Osteoblast (primary cell): ENCODE measurements at places on chromosomes 2 and 18.

GRCh38 chr2:31110431-31110830 is 27.8 kb downstream of the GALNT14 start:
- DNase-seq: no peak

GRCh38 chr2:144027593-144027992 is 492.3 kb downstream of the ZEB2 start:
- DNase-seq: no peak

- DNase-seq: no peak
Measured at GRCh38 chr18:75048776-75049454, 160.0 kb downstream of the PTGR3 start.

- no peak for DNase-seq
Measured at GRCh38 chr2:63432373-63432772, 155.9 kb downstream of the WDPCP start.

GRCh38 chr2:129458436-129458835 is 521.0 kb upstream of the RAB6C start:
- no peak for DNase-seq

GRCh38 chr2:55309446-55309845 is 40.4 kb upstream of the MTIF2 start:
- DNase-seq: no peak

DNA sequence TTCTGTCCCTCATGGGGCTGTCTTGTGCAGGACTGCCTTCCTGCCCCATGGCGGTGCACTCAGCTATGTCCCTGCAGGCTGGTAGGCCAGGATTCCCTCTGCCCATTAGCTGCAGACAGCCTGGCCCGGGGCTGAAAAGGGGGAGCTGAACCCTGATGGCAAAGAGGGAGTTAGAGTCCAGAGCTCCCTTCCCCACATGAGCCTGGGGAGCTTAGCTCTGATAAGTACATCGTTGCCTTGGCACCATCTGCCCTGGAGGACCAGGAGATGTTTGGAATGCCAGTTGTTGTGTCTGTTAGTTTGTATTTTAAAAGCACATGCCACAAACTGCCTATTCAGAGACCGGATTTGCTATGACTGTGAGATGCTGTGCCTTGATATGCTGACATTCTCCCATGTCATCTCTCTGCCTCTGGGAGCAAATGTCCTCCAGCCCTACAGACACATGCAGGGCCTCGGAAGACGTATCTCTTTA is 65.1 kb upstream of the AFF3 start:
- DNase-seq: no peak

- DNase-seq: peak; percentile 95
Measured at GRCh38 chr2:231530099-231531011, at the start of gene NMUR1. NMUR1 (minus strand) TSS chr2:231530445; CDS start chr2:231530361, 84 bp downstream.

DNA sequence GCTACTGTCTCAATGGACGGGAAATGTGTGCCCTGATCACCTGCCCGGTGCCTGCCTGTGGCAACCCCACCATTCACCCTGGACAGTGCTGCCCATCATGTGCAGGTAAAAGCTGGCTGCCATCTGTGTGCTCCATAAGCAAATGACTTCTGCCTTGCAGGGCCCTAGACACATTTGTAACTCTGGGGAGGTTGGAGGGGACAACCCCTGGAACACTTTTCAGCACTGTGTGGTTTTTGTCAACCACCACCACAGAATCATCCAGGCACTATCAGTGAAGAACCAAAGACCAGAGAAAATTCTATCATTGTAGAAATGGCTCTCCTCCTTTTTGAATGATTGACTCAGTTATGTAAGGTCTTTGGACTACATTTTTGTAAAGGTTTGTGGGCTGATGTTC is 84.3 kb downstream of the FEZ2 start:
- no peak for DNase-seq

DNA sequence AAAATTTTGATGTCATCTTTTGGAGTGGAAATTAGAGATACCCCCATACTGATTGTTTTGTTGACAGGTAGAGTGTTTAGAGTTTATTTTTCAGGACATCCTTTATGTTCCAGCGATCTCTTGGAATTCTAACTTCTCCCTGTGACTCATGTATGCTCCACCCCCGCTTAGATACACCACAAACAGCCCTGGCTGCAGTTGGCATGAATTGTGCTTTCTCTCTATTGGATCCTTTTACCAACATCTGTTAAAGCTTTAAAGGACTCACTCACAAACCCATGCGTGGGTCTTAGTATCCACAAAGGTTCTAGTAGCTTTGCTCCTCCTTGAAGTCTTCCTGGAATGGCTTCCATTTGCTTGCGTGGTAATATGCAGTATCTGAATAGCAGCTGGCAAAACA is 409.5 kb upstream of the POU3F3 start:
- peak; percentile 71 for DNase-seq

DNA sequence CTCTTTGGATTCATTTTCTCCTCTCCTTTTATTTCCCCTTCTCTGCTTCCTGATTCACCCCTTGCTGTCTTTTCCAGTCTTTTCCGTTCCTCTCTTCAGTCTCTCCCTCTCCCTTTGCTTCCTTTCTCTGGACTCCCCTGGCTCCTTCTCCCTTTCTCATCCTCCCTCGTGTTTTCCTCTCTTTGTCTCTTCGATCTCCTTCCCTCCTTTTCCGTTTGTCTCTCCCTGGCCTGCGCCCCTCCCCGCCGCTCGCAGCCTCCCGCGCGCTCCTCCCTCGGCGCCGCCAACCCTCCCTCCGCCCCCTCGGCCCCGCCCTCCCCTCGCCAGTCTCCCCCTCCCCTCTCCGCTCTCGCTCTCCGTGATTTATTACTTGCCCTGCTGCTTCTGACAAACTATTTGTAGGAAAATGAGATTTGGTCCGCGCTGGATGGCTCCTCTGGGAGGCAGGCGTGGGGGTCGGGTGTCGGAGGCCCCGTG is 46.0 kb upstream of the PAX8 start:
- peak; percentile 93 for DNase-seq

GRCh38 chr2:238425979-238426567 is 654 bp upstream of the ASB1 start:
- DNase-seq: peak; percentile 98

DNA sequence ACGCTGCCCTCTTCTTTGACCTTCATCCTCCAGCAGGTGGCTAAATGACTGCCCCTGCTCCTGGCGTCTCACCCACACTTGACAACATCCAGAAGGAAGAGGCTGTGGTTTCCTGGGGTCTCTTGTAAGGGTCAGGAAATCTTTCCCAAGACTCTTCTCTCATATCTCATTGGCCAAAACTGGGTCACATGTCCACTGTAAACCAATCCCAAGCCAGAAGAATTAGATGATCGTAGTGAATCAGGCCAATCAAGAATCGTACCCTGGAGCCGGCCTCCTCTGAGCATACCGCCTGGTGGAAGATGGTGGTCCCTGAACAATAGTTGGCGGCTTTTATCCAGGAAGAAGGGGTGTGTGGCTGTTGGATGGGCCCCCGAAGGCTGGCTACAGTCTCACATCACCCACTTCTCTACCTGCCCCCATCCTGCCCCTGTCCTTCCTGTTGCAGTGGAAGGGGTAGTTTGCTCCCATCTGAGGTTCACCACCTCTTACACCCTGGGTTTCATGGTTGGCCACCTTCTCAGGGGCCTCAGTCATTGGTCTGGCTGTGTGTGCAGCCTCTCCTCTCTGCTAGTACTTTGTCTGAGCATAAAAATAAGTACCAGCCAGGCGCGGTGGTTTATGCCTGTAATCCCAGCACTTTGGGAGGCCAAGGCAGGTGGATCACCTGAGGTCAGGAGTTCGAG is 3.8 kb downstream of the SAG start:
- DNase-seq: no peak

DNA sequence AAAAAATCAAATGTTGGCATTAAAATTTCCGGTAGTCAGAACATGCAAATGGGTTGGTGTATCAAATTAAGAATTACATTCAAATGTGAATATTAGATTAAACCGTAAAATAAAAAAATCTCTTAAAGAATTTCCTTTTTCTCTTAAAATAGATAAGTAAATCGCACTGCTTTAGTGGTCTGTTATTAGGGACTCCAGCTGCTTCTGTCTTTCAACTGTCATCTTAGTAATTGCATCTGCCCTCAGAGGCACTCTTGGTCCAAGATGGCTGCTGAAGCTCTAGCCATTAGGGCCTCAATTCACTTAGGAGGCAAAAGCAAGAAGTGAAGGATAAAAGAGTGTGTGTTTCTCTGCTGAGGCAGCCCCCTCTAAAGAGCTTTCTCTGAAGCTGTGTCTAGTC is 132.4 kb downstream of the MGAT5 start:
- no peak for DNase-seq

DNA sequence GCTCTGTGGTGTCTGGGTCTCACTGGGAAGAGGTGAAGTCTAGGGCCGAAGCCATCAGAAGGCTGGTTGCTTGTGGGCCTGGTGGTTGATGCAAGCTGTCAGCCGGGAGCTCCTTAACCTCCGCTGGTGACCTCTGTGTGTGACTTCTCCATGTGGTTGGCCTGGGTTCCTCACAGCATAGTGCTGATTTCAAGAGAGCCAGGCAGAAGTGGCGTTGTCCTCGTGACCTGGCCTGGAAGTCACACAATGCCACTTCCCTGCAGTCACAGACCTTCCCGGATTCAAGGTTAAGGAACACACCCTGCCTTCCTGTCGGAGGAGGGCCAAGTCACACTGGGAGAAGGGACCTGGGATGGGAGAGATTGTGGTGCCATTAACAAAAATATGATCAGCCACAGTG is 303.7 kb upstream of the HS6ST1 start:
- peak; percentile 58 for DNase-seq

GRCh38 chr2:88307817-88308216 is 137.7 kb downstream of the THNSL2 start:
- no peak for DNase-seq

DNA sequence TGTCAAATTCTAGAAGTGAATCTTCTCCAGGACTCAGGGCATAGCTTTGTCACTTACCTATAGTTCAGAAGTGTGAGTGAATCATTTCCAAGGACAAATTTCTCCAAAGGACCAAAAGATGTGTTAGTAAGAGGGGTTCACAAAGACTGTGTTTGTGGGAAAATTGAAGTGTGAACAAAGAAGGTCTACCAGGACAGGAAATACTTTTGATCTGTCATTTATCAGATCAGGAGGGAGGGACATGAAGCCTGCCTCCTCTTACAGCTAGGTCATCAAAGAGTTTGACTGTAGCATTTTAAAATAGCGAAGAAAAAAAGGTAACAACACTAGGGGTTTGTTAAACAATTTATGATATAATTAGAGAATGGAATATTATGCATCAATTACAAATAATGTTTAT is 2.0 kb upstream of the CD28 start:
- DNase-seq: no peak

GRCh38 chr2:128438586-128438985 is 119.9 kb upstream of the HS6ST1 start:
- peak; percentile 32 for DNase-seq

GRCh38 chr2:63514781-63515180 is 73.5 kb downstream of the WDPCP start:
- DNase-seq: no peak

GRCh38 chr18:29234751-29235150 is 1057.8 kb upstream of the CDH2 start:
- DNase-seq: no peak

DNA sequence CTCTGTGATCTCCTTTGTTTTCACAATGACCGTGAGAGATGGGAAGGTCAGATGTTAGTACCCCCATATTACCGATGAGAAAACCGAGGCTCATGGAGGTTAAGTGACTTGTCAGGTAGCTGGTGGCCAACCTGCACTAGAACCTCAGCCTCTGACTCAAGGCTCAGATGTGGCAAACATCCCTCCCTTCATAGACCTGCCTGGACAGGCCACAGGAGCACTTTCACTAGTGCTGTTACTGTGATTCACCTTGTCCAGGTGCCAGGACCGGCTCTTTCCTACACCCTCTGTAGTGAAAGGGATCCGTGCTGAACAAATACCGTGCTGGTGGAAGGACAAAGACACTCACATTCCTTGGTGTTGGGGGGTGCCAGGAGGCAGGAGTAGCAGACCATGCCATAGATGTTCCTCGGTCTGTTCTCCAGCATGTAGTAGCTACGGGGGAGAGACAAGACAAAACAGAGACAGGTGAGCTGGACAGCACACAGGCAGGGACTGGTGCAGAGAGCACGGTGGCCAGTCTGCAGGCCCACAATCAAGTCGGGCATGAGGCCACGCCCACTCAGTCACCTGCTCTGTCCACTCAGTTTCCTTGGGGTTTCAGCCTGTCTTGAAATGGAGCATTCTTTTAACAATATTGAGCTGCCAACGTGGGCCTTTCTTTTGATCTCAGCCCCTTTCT is 65.9 kb downstream of the EDAR start:
- peak; percentile 62 for DNase-seq

- DNase-seq: no peak
Measured at GRCh38 chr2:165529130-165529529, 59.6 kb downstream of the CSRNP3 start.

DNA sequence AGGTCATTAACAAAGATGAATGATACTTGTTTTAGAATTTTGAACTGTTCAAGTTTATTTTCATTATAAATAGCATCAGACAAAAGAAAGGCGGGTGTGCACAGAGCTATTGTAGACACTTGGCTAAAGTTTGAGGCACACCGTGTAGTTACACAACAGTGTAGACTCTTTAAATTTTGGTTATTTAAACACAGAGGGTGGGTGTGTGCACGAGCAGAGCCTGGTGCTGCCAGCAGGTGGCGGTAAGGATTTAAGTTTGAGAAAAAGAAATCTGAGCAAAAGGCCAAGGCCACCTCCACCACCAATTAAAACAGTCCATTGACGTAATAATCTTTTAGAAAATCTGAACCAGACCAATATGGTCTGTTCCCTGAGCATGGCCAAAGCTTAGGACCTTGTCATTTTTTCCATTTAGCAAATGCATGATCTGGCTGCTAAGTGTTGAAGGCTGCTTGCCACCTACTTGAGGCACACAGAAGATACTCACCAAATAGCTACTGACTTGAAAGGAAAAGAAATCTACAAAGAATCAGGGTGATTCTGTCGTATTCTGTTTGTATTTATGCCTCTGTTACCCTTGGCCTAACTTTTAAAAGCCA is 14.3 kb downstream of the COPS7B start:
- no peak for DNase-seq

DNA sequence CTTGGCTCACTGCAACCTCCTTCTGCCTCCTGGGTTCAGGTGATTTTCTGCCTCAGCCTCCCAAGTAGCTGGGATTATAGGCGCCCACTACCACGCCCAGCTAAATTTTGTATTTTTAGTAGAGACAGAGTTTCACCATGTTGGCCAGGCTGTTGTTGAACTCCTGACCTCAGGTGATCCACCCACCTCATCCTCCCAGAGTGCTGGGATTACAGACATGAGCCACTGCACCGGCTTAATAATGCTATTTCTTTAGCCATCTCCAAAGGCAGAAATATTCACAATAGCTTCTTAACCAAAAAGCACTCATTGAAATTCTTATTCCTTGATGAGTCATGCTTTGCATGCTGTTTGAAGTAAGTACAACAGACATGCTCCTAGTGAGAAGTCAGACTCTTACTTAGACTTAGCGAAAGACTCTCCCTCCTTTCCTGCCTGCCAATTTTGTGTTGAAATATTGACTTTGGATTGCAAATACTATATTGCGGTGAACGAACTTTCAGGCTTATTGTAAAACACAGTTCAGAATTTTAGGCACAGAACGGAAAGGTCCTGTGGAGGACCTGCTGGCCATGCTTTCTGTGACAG is 4.4 kb downstream of the ACTR3 start:
- DNase-seq: peak; percentile 91

- DNase-seq: peak; percentile 26
Measured at GRCh38 chr2:234292205-234292961, 204.5 kb downstream of the ARL4C start.
